Camera-type eye (tissue), 1 donor: ENCODE measurements at places on chromosomes 6 and 20. TPM values are rescaled to one million over a fixed set of nuclear protein-coding genes. Genes with fewer than 3 reads are reported as not detected.

The TREM2 gene
- 0.38 TPM for total RNA-seq

The DEF6 gene
- 7.1 TPM for total RNA-seq

The SOX4 gene
- total RNA-seq, result 232 TPM

The LCA5 gene
- 34.3 TPM for total RNA-seq

The EEF1E1 gene
- total RNA-seq, result 38.6 TPM

The STX16 gene
- total RNA-seq, result 98.0 TPM

The HCRTR2 gene
- total RNA-seq, result 1.5 TPM

The GTSF1L gene
- total RNA-seq, result not detected

The RALGAPB gene
- total RNA-seq, result 69.7 TPM

The DPPA5 gene
- not detected for total RNA-seq

The PAX1 gene
- total RNA-seq, result 0.33 TPM

The SLC22A16 gene
- 0.82 TPM for total RNA-seq

The DACT2 gene
- total RNA-seq, result 15.9 TPM

The PRDM1 gene
- total RNA-seq, result 74.7 TPM

The CMTR1 gene
- total RNA-seq, result 57.5 TPM

The NOTCH4 gene
- total RNA-seq, result 13.6 TPM

The TMEM170B gene
- 31.4 TPM for total RNA-seq

The SERPINB1 gene
- 25.7 TPM for total RNA-seq

The ENPP1 gene
- total RNA-seq, result 10.3 TPM

The CRIP3 gene
- not detected for total RNA-seq

The CRISP2 gene
- total RNA-seq, result 0.55 TPM

The EYA2 gene
- total RNA-seq, result 18.0 TPM

The C6orf163 gene
- total RNA-seq, result 8.0 TPM

The FITM2 gene
- 9.3 TPM for total RNA-seq

The NMBR gene
- total RNA-seq, result 0.71 TPM

The NUP153 gene
- total RNA-seq, result 60.5 TPM

The GCNT2 gene
- total RNA-seq, result 34.2 TPM

The ETV7 gene
- total RNA-seq, result 0.38 TPM

The GATA5 gene
- not detected for total RNA-seq

The TRIM10 gene
- total RNA-seq, result 1.0 TPM

The FNDC11 gene
- 1.0 TPM for total RNA-seq

The GINS1 gene
- total RNA-seq, result 6.8 TPM

The THBS2 gene
- total RNA-seq, result 132 TPM

The RAB23 gene
- 25.1 TPM for total RNA-seq

The BRPF3 gene
- 39.2 TPM for total RNA-seq

The OSTM1 gene
- total RNA-seq, result 39.9 TPM
